ENCODE measurements at places on chromosomes 1 and 21.

DNA sequence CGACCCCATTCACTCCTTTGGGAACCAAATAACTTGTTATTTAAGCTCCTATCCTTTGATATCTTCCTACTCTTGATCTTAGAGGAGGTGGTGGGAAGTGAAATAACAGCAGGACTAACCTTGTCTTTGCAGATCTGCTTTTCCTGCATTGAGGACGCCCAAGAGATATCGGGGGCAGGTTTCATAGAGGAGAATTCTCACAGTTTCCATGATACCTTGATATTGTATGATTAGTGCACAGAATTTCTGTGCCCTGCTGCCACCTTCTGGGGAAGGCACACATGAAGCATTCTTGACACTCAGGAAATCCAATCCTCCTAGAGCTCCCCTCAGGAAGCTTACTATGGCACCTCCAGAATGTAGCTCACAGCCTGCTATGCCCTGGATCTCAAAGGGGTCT lies 1.6 kb downstream of the CD1B start:
- DNase-seq = no peak

- no peak for DNase-seq
These were observed 19.3 kb upstream of the POFUT2 start for GRCh38 chr21:45306832-45307571.

DNA sequence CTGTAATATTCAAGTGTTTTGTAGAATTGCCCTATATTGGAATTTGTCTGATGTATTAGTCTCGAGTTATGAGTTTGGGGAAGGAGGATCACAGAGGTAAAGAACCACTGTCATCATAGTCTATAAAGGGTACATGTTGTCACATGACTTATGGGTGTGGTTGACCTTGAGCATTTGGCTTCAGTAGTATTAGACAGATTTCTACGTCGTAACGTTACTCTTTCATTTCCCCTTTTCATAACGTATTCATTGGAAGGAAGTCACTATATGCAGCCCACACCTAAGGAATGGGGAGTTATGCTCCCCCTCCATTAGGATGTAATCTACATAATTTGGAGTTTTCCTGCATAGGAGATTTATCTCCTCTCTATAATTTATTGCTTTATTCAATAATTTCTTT lies 110.1 kb upstream of the VAV3 start:
- DNase-seq = no peak

GRCh38 chr1:170284951-170285350 lies 139.2 kb downstream of the NTMT2 start:
- no peak for DNase-seq

DNA sequence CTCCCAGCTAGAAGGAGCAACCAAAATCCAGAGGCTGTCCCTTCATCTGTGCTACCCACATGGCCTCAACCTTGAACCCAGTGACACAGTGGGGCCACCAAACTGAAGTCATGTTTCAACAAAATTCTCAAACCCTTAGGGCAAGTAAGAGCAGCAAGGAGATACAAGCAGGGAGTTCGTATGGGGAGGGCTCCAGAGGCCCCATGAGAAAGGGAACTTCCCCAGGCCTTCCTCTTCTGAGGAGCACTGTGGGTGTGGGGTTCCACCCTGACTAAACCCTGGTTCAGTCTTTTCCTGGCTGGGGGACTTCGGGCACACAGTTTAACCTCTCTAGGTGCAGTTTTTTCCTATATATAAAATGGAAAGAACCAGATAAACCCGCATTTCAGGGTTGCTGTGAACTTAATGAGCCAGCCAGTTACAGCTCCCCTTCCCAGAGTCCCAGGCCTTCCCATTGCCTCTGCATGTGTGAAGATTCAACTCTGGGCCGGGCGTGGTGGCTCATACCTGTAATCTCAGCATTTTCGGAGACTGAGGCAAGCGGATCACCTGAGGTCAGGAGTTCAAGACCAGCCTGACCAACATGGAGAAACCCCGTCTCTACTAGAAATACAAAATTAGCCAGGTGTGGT lies 8.0 kb upstream of the THEMIS2 start:
- DNase-seq = no peak

DNA sequence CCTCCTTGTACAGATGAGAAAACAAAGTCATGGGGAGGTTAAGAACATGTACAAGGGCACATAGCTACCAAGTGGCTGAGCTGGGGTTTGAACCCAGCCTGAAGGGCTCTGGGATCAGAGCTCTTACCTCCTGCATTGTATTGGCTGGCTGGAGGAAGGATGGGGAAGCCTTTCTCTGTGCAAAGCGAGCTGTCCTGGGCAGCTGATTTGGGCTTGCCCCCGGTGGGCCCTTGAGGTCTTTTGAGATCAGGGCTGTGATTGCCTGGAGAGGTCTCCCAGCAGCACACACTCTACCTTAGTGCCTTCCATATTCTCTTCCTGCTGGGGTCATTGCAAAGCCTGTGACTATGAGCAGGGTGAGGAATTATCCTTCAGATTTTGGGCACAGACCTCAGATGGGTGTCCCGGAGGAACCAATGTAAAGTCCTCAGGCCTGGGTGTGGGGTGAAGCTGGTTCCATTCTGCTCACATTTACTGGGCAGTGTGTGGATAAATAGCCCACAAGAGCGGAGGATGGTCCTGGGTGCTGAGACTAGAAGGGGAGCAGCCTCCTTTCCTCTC lies 53.3 kb upstream of the EPS8L3 start:
- no peak for DNase-seq

DNA sequence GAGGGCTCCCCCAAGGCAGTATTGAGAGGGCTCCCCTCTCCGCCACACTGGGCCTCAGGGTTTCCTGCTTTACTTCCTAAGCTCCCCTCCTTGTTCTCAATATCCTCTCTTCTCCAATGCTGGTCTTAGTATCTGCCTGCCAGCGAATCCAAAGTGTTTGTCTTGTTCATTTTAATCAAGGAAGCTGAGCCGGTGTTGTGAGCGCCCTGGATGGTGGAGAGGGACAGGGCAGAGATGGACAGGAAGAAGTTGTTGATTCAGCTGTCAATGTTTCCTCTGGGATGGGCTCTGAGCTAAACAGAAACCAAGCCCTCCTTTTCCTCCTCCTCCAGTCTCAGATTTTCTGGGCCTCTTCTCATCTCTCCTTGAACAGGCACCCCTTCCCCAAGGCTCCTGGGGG lies 5.4 kb downstream of the OLFML3 start:
- no peak for DNase-seq

- DNase-seq = no peak
These were observed 3.4 kb upstream of the KRTAP10-5 start for GRCh38 chr21:44583800-44584147.

GRCh38 chr1:33348676-33349080 lies 27.8 kb upstream of the A3GALT2 start:
- no peak for DNase-seq

GRCh38 chr1:164602101-164602422 lies 43.1 kb downstream of the PBX1 start:
- DNase-seq = no peak

GRCh38 chr1:43395523-43395922 lies 5.8 kb downstream of the SZT2 start:
- no peak for DNase-seq

GRCh38 chr21:36730291-36731281 lies 31.7 kb downstream of the SIM2 start:
- no peak for DNase-seq

GRCh38 chr1:169877800-169878491 lies 15.8 kb downstream of the SCYL3 start:
- DNase-seq = no peak
